Mesendoderm (in vitro differentiated cells): ENCODE measurements at places on chromosomes 16 and 17.

- no peak for DNase-seq
Observed at GRCh38 chr16:4372001-4372577, 441 bp downstream of the VASN start.

DNA sequence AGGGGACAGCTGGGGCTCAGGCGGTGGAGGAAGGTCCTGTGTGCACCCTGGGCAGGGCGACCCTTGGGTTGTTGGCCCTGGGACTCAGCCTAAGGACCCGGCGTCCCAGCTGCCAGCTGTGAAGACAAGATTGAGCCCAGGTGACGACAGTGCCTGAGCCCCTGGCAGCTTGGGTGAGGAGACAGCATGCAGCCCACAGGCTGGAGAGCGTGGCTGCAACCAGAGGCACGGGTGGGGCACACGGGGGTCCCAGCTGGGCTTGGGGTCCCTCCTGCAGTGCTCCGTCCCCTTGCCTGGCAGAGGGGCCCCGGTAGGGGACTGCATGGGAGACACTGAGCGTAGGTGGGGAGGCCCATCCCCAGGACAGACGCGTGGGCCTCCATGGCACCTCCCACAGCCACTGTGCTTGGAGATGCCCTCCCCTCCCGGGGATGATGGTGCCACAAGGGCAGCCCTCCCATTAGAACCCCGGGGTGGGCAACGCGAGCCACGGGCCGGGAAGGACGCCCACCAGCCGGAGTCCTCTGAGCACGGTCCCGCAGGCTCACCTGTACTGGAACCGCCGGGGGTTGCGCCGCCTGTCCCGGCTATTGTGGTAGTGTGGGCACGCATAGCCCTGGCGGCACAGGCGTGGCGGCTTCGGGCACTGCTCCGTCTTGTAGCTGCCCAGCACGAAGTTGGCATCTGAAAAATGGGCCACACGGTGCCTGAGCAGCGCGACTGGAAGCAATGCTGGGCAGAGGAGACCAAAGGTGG lies 15.5 kb downstream of the UNKL start:
- no peak for DNase-seq

GRCh38 chr16:80369138-80369958 lies 171.4 kb upstream of the DYNLRB2 start:
- DNase-seq = peak; percentile 80

DNA sequence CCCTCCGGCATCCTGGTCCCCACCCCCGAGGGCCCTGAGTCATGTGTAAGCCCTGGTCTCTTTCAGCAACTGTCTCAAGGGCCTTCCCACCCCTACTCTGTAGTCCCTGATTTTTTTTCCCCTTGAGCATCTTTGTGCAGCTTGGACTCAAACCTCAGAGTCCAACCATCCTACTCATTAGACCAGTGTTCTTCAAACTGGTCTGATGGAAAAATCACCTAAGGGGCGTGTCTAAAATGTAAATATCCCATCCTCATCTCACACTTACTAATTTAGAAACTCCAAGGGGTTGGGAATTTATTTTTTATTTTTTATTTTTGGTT lies 624 bp downstream of the G6PC3 start:
- no peak for DNase-seq

DNA sequence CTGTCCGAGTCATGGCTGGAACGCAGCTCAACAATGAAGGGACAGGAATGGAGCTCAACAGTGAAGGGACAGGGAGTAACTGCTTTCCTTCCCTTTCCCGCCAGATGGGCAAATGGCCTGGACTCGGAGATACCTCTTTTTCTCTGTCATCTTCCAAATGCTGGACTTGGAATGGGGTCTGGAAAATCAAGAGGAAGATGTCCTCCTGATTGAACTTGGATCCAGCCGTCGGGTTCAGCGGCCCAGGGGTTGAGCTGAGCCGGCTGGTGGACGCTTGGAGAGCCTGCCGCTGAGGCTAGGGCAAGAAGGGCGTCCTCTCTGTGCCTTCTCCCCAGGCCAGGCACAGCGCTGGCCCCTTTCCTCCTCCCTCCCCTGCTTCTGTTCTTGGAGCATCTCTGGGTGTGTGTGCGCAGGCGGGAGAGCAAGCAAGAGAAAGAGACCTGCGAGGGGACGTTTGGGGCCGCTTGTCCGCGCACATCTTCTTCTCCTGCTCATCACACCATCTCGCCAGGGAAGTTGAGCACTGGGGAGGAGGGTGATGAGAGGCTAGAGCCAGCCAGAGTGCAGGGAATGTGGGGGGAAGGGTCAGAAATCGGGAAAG lies 6.6 kb downstream of the NEUROD2 start:
- DNase-seq = peak; percentile 65

GRCh38 chr17:19738073-19738449 lies 10.0 kb downstream of the ALDH3A1 start:
- DNase-seq = no peak

- DNase-seq = peak; percentile 73
Observed at GRCh38 chr17:63697341-63698286, 2.3 kb downstream of the LIMD2 start.

DNA sequence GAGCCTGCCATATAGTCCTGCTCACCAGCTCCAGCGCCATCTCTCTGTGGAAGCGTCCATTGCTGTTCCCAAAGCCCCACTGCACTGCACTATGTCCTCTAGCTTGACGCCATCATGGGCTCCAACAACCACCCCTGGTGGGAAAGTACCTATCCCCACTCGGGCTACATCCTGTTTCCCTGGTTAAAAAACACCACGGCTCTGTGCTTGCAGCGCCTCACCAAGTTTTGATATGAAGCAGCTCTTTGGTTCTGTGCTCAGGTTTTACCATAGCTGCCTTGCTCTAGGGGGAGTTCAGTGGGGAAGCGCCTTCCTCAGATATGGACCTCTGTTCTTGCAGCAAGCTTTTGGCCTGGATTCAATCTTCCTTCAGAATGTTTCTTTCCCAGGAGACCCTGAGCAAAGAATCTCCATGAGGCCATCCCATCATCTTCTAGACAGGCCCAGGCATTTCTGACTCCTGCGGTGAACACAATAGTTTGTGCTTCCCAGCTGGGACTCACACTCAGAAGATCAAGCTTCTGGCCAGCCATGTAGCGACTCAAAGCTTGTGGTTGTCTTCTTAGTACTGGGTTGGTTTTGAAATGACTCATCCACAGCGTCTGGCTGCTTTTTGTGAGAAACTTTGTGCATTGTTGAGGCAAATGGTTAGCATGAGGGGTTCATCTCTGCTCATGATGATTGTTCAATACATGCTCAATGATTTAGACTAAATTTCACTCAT lies 39.5 kb downstream of the DYNLRB2 start:
- no peak for DNase-seq

DNA sequence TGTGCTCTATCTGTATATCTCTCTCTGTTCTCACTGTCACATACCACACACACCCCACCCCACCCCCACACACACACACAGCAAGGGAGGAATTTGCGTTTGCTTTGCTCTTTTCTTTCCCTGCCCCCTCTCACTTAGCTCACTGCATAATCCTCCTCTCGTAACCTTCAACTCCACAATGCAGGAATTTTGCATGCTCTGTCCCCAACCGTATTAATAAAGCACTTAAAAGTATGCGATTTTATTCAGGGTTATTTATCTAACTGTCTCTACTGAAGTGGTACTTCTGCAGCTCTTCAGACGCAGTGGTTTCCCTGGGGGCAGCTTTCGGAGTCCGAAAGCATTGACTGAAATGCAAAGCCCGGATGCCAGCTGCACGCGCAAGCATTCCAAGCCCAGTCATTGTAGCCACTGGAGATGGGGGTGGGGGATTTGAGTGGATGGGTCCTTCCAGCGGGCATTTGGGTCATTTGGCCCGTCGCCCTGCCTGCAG lies 105.4 kb upstream of the RBFOX1 start:
- peak; percentile 91 for DNase-seq

- DNase-seq = no peak
Observed at GRCh38 chr17:2223617-2223927, 80.0 kb downstream of the SMG6 start.

DNA sequence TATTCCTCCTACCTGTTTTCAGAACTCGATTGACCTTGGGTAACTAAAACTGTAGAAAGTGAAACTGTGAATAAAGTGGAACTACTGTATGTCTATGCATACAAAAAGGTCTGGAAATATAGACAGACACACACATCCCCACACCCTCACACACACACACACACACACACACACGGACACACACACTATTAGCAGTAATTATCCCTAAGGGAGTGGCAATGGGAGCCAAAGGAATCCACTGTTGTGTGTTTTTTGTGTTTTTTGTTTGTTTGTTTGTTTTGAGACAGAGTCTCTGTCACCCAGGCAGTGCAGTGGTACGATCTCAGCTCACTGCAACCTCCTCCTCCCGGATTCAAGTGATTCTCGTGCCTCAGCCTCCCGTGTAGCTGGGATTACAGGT lies 26.6 kb upstream of the SRCIN1 start:
- no peak for DNase-seq

DNA sequence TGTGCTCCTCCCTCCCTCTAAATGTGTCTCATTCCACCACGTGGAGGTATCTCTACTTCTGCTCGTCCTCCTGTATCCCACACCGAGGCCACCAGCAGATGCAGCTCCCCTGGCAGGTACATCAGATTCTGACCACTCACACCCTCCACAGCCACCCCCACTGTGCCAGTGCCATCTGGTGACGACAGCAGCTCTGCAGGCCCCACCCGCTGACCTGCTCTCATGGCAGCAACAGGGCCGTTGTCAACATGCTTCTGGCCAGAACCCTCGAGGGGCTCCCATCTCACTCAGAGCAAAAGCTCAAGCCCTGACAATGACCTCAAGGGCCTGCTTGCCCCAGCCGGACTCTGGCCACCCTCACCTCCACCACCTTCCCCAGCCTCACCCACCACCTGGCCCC lies 93.4 kb downstream of the AMFR start:
- DNase-seq = no peak

GRCh38 chr16:58378401-58378800 lies 13.9 kb upstream of the GINS3 start:
- no peak for DNase-seq

DNA sequence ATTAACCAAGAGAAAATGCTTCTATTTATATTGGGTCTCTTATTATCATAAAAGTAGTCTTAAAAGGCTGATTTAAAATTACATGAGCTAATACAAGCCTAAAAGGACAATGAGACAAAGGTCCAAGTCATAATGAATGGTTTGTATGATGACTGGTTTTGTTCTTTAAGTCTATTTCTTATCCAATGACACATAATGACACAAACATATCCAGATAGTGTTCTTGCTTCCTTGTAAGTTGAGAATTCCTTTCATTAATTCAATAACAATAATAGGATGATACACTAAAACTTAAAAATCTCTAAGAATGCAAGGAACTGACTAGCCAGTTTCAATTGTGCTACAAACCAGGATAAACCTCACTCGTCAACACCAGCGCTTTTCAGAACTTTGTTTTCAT lies 244.1 kb downstream of the CEP112 start:
- DNase-seq = no peak

DNA sequence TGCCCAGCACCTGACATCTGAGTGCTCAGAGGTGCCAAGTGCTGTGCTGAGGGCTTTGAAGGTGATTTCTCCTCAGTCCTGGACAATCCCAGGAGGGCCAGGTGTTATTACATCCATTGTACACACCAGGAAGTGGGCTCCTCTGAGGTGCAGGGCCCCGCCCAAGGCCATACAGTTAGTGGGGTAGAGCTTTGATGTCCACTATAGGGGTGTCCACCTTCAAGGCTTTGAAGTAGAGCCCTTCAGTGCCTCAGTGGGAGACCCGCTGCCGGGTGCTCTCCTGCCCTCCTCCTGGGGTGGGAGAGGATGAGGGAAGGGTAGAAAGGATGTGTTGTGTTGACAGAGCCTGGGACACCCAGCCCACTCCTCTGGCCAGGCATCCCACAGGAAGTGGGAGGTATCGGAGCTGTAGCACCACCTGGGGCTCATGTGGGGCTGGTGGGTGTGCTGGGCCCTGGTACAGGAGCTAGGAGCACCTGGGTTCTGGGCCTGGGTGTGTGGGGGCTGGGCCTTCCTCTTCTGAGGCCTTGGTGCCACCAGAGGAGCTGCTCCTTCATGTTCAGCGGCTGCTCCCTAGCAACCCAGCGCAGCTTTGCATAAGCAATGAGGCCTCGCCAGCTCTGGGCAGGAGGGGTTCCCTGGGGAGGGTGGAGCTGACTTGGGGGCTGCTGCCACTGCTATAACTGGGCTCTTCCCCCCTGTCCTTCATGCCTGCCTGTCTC lies 7.4 kb downstream of the LASP1 start:
- DNase-seq = peak; percentile 52

DNA sequence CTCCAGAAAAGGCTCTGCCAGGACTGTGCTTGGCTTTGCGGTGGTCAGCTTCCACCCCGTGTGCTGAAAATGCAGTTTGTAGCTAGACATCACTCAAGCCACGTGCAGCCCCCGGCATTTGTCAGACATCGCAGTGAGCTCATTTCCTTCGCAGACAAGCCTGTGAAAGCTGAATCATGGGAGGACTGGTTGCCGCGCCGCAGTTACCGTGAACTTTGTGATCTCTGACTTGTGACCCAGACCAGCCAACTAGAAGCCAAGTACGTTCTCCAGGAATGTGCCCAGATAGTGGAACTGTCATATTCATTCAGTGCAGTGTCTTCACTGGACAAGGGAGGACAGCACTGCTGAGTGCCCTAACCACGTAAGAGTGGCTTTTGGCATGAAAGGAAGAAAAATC lies 58.1 kb downstream of the NDE1 start:
- no peak for DNase-seq

- DNase-seq = no peak
Observed at GRCh38 chr17:9771465-9771864, 19.9 kb downstream of the DHRS7C start.

DNA sequence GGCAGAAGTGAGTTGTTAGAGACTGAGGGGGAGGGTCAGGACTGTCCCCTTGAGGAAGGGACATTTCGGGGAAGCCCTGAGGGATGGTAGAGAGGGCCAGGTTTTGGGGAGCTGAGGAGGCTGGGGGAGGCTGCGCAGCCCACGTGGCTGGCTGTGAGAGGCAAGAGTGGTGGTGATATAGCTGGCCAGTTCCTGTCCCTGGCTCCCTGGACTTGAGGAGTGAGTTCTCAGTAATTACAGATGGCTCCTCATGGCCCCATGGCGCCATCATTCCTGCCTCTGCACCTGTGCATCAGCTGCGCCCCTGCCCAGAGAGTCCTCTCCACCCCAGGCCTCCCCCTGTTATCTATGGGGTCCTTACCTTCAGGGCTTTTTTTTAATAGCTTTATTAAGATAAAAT lies 30.3 kb downstream of the MPRIP start:
- DNase-seq = no peak

DNA sequence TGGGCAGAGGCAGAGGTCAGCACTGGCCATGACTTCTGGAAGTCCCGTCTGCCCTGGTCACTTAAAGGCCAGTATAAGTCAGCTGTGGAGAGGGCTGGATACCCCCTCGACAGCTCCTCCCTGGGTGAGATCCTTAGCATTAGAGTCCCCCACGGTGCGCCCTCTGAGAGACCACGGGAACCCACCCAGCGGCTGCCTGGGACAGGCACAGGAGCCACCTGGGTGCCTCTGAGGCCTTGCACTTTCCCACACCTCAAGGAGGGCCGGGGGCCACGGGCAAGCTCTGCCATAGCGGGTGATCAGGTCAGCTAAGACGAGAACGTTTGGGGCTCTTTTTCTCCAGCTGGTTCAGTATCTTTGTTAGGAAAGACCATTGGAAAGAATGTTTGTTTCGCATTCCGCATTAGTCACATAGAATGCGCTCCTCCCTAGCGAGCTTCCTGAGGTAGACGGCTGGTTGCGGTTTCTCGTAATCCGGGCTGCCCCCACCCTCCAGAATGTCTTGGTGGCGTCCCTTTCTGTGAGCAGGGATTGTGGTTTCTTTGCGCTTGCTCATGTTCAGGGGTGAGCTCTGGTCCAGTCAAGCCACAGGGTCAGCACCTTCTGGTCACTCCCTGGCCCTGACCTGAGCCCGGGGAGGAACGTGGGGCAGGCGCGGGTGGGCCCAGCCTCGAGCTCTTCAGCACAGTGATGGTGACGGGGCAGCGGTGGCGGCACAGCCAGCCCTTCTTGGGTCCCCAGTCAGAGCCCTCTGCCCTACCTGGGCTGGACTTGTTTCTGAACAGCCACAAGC lies 25.2 kb downstream of the NME3 start:
- peak; percentile 60 for DNase-seq
